ENCODE measurements at places on chromosomes 3 and 15.

DNA sequence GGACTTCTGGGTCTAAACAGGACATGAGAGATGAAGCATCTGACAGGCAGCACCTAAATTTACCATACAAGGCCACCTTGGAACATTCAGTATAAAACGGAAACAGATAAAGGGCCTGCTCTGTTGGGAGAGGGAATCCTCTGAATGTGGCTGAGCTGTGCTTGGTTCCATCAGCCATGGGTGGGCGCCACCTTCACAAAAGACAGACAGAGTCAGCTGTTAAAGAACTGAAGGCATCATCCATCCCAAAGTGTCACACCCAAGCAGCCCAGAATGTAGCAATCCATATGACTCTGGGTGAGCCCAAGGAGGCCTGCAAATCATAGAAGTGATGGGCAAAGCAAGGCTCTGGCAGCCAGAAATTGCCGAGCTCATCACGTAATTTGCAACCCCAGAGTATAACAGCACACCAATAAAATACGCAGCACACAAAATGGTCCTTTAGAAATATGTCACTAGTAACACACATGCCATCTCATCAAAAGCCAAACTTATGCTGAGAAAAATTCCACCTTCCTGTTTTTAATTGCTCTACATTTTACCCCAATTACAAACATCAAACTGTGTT, 24.8 kb upstream of the RBP1 start:
- no peak for DNase-seq

DNA sequence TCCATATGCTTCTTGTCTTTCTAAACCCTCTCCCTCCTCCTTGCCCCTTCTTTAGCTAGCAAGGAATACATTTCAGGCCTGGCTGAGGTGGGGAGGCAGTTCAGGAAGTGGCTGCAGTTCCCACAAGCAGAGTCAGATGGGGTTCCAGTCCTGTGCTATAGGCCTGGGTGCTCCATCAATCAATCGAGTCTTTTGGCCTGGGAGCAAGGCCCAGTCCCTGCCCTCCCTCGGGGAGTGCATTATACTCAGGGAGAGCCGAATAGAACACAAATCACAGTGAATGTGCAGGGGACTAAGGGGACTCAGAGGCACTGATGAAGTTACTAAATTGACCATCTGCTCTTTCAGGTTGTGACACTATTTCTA, 58.0 kb upstream of the HERC1 start:
- no peak for DNase-seq

- DNase-seq = no peak
Measured at GRCh38 chr15:79083154-79083553, 7.4 kb downstream of the RASGRF1 start.

- DNase-seq = no peak
Measured at GRCh38 chr15:93488296-93488713, 399.3 kb upstream of the RGMA start.

GRCh38 chr3:169641167-169641566, 22.3 kb downstream of the MECOM start:
- no peak for DNase-seq

DNA sequence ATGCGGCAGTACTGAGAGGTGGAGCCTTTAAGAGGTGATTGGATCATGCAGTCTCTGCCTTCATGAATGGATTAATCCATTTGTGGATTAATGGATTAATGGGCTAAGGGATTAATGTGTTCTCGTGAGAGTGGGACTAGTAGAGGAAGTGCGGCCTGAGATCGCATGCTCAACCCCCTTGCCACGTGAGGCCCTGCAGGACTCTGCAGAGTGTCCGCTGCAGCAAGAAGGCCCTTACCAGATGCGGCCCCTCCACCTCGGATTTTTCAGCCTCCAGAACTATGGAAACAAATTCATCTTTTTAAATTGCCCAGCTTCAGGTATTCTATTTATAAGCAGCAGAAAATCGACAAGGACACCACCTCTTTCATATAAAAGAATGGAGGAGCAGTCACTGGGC, 148.8 kb downstream of the TPRA1 start:
- no peak for DNase-seq

GRCh38 chr3:102180280-102180931, 254.4 kb upstream of the ZPLD1 start:
- DNase-seq = no peak

GRCh38 chr15:75195766-75196241, 5.9 kb upstream of the C15orf39 start:
- no peak for DNase-seq

DNA sequence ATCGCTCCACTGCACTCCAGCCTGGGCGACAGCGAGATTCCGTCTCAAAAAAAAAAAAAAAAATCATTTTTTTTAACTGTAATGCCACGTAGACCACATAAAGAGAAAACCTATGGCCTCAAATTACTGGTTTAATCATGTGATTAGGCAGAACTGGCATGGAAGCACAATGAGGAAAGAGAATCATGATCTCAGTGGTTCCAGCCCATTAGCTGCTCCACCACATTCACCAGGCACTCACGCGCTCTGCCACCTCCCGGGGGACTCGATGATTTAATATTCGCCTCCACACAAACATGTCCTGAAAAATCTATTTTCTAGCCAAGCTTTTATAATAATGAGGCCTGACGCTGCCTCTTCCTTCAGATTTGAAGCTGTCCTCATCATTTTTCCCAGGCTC, 204.7 kb downstream of the TBL1XR1 start:
- DNase-seq = no peak

GRCh38 chr15:42385206-42385979, 26.1 kb downstream of the CAPN3 start:
- no peak for DNase-seq

GRCh38 chr3:58487140-58487886, 4.6 kb upstream of the KCTD6 start:
- DNase-seq = no peak

GRCh38 chr3:188043891-188044290, 110.1 kb upstream of the LPP start:
- DNase-seq = no peak

- no peak for DNase-seq
Measured at GRCh38 chr15:29089731-29090616, 179.6 kb downstream of the NSMCE3 start.

Measured in nucleus accumbens (tissue), 56 donors.